Stimulated activated CD4-positive, alpha-beta T cell treated with anti-CD3 and anti-CD28 coated beads, Interleukin-4, amount 100 ng/mL, for 48 hours (primary cell): ENCODE measurements at places on chromosomes 1 and 21.

DNA sequence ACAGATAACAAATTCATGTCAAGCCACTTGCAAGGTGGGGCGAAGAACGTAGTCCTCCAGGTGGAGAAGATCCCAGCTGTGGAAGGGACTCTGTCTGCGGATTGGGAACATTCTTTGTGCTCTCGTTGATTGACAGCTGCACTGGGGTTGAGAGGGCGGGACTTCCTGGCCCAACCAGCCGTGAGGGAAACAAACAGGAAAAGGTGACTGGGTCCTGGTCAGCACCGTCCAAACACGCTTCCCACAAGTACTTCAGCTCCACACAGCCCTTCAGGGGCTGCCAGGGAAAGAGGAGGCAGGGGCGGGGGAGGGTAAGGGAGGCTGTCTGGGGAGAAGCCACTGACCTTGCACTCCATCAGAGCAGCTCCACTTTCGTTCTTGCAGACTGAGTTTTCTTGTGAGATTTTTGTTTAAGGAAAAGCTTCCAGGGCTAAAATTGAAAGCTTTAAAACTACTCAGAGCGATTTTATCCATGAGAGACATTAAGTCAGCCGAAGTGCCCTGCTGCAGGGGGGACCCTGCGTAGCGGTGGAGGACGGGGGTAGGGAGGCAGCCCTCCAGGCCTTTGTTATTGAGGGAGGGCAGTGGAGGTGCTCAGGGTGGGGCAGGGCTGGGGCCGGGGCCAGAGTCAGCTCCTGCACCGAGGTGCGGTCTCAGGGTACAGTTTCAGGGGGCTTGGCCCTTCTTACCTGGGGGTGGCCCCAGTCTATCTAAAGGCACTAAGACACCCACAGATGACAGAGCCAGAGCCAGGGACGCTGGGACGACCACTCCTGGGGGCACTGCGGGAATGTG is 21.6 kb upstream of the STUM start:
- no peak for DNase-seq

- no peak for DNase-seq
These were observed 38.5 kb upstream of the EFCAB14 start for GRCh38 chr1:46757247-46757955.

DNA sequence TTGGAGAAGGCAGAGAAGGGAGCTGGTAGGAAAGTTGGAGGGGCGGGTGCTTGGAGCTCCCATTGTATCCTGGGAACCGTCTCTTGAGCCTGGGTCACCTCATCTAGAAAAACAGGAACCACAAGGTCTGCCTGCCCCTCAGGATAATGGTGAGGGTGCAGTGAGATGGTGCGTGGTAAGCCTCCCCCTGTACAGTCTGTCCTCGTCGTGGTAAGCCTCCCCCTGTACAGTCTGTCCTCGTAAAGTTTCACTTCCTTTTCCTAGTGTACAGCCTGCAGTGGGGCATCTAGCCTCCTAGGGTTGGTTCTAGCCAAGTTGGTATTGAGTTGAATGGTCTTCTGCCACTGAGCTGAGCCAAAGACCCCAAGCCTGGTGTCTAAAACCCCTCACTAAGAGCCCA is 66.5 kb upstream of the IGSF21 start:
- no peak for DNase-seq

DNA sequence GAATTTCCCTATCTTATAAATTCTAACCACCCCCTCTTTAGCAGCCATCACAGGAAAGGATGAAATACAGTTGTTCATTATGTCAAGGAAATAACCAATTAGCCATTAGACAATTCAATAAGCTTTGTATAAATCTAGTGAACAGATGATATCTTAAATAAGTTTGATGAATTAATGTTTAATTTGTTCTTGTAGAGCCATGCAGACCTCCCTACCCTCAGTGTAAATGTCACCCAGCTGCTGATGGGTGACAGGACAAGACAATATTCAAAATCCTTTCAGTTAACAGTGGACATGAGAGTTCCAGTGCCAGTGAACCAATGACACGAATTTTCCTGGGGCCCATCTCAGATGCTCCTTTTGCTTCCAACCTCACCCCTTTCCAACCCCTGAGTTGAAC is 395.9 kb downstream of the KCTD3 start:
- DNase-seq = no peak

GRCh38 chr1:168966217-168966616 is 140.3 kb upstream of the ATP1B1 start:
- no peak for DNase-seq

GRCh38 chr21:29887313-29888009 is 52.3 kb downstream of the GRIK1 start:
- no peak for DNase-seq

DNA sequence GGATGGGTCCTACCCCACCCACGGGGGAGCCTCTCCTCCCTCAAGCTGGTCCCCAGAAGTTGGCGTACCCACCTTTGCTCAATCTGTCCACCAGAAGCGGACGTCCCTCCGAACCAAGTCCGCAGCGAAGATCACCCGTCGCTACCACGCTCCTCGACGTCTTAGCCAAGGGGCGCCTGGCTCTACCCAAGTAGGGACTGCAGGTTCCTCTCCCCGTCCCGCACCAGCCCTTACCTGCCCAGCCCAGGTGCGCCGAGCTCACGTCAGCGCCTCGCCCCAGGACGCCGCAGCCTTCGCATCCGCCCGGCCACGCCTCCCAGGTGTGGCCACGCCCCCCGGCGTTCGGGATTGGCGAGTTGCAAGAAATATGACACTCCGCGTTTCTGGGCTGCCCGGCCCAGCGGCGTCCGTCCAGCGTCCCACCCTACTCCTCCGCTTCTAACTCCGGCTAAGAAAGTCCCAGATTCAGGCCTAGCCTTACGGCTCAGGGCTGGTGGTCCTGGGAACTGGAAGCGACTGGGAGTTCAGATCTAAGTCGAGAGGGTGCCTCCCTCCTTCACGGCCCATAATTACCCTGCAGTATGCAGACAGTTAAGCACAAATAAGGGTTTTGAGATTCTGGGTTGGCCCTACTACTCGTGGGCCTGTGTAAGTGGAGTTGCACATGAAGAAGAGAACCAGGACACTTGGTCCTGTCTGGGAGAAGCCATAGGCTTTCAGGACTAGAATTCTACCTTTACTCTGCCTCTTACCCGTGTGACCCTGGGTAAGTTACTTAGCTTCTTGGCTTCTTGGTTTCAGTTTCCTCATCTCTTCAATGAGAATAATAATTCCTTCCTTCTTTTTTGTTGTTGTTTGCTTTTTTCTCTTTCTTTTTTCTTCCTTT is at the start of gene IRF6:
Gene IRF6 (minus strand): TSS at position 268 of the 886 bp plus-strand sequence. CDS start 4,729 bp downstream, outside the sequence.
- peak; percentile 56 for DNase-seq

GRCh38 chr1:14009582-14009981 is 309.6 kb downstream of the PRDM2 start:
- DNase-seq = no peak

DNA sequence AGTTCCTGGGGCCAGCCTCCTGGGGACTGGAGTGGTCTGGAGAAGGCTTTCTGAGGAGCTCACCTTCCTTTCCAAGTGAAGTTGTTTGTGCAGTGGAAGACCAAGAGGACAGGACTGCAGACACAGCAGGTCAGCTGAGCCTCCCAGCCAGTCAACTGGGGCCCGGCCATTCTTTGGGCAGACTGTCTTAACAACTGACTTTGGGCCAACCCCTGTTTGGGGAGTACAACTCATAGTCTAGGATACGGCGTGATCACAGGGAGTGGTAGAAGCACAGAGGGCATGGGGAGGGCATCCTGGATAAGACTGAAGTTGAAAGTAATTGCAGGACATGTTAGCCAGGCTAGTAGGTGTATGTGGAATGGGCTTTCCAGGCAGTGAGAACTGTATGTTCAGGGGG is 50.3 kb downstream of the PGM1 start:
- DNase-seq = no peak

- DNase-seq = no peak
These were observed 54.9 kb downstream of the TM2D1 start for GRCh38 chr1:61670016-61670415.
